Hippocampal formation (tissue), 2 donors: ENCODE measurements at places on chromosomes 1 and 21.

DNA sequence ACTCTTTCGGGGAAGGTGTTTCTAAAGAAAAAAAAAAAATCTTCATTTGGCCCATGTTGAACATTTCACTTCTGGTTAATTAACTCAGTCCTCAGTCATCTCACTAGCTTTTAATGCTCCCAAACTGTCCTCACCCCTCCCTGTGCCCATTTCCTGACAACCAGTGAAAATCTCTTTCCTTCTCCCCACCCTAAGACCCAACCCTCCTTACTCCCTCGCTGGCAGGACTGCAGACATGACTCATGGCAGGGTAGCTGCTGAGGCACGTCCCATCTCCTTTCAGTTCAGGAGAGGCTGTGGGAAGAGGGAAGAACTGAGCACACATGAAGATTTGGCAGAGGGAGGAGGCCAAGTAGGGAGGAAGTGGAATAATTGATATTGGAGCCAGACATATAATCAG is 12.6 kb downstream of the PKP1 start:
- no peak for DNase-seq

DNA sequence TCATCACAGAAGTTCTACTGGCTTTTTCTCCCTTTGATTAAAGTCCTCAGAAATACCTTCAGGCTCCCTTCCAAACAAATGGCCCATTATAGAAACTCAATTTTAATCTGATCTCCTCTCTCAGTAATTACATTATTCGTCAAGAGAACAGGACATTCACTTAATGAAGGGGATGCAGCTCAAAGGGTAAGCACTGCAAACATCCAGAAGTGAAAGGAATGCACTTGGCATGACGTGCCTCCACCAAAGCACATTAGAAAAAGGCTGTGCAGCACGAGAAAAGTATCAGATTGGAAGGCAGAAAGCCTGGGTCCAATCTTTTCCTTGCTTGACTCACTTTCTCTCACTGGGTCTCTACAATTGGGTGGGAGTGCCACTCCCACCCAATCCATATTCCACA is 222.6 kb upstream of the BEND5 start:
- DNase-seq: no peak

DNA sequence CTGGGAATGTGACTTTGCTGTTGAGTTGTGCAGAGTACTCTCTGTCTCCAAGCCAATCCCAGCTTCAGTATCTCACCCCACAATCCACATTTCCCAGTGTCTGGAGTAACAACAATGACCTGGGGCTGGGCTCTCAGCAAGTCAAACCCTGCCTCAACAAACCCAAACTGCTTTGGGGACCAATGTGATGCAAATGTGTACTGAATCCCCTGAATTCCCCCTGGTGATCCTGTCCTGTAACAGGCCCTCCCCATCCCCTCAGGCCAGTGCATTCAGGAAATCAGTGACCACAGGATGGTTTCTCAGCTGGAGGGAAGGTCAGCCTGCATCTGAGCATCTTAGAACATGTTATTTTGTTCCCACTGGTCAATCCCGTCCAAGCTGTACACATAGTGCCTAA is 36.7 kb upstream of the HAO2 start:
- DNase-seq: no peak

GRCh38 chr1:22872981-22873664 is 99.5 kb downstream of the LACTBL1 start:
- no peak for DNase-seq

GRCh38 chr1:32350785-32351398 is 11.4 kb downstream of the FAM229A start:
- DNase-seq: peak; percentile 66

GRCh38 chr1:18960409-18960808 is 3.9 kb upstream of the IFFO2 start:
- no peak for DNase-seq

- no peak for DNase-seq
Observed at GRCh38 chr1:58812468-58812867, 28.6 kb upstream of the JUN start.

DNA sequence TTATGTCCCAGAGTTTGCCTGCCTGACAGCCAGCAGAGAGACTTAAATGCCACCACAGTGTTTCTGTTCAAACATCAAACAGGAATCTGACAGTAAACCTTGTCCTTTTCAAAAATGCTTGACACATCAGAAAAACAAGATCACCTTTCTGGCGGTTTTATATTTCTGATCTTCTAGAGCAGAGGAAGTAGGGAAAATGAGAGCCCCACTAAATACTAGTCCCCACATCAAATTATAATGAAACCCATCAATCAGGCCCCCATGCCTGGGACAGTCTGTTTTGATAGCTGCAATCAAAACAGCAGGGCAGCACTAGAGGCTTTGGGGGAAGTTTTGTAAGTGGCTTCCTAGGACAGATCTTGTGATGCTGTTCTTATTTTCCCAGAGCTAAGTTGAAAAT is 129.3 kb downstream of the CNIH3 start:
- DNase-seq: no peak

GRCh38 chr1:230028602-230029223 is 38.3 kb upstream of the GALNT2 start:
- no peak for DNase-seq

DNA sequence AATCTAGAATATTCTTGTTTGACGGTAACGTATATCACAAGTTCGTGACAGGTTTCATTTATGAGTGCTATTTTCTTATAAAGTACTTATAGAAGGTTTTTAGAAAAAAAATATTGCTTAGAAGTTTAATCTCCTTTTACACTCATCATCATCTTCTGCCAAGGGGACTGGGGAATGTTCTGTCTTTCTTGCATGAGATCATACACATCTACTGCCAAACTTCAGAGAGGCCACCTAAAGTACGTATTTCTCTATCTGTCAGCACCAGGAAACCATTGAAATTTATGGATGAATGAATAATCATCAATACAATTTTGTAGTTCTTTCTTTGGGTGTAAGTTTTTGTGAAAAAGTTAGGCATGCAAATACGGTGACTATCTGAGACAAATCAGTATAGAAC is 245.8 kb downstream of the SPATA17 start:
- no peak for DNase-seq

DNA sequence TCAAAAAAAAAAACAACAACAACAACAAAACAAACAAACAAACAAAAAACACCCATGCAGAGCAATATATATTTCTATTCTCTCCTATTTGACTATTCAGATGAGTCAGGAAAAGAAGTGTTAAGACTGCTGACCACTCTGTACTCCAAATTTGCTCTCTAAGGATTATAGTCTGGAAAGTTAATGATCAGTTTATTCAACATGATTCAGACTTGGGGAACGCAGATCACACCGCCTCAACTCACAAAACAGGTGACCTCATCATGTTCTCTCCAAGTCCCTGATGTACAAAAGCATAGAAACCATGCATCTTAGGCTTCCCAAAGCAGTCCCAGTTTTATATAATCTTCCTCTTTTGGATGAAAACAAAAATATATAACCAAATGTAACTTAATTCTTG is 51.9 kb upstream of the PRRC2C start:
- DNase-seq: no peak

DNA sequence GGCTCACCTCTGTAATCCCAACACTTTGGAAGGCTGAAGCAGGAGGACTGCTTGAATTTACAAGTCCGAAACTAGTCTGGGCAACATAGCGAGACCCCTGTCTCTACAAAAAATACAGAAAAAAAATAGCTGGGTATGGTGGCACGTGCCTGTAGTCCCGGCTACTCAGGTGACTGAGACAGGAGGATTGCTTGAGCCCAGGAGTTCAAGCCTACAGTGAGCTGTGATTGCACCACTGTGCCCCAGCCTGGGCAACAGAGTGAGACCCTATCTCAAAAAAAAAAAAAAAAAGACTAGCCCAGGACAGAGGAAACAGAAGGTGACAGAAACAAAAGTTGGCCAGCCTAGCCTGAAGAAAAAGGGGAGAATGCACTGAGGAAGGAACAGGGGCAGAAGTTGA is 21.2 kb downstream of the ARMH1 start:
- DNase-seq: no peak

DNA sequence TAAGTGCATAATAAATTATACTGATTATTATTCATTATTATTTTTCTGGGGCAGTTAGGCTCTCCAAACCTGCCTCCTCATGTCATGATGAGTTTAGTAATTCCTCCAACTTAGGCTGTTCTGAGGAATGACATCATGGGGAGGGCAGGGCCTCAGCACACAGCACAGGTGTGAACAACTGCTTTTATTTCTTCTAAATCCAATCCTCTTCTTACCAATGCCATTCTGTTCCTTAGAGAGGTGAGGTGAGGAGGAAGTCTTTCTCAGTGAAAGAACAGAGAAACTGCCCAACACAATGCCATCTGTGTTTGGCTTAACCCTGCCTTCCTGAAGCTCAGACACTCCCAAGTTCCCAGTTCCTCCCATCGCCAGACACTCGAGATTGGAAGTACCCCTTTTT is 45.4 kb upstream of the WASF2 start:
- DNase-seq: no peak

- DNase-seq: no peak
Observed at GRCh38 chr1:26610781-26611180, 81.2 kb downstream of the RPS6KA1 start.

GRCh38 chr1:218200979-218201378 is 84.1 kb upstream of the RRP15 start:
- no peak for DNase-seq

DNA sequence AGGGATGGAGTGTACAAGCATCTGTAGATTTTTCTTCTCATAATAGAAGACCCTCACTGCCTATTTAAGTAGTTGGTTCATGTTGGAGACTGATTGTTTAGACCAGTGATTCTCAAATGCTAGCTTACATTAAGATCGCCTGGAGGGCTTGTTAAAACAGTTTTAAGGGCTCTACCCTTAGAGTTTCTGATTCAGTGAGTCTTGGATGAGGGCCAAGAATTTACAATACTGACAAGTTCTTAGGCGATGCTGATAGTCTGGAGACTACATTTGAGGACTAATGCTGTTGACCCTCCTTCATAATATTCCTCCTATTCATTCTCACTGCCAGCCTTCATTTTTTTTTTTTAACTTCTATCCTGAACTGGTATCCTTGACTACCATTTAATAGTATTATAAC is 15.2 kb upstream of the AGO3 start:
- no peak for DNase-seq

DNA sequence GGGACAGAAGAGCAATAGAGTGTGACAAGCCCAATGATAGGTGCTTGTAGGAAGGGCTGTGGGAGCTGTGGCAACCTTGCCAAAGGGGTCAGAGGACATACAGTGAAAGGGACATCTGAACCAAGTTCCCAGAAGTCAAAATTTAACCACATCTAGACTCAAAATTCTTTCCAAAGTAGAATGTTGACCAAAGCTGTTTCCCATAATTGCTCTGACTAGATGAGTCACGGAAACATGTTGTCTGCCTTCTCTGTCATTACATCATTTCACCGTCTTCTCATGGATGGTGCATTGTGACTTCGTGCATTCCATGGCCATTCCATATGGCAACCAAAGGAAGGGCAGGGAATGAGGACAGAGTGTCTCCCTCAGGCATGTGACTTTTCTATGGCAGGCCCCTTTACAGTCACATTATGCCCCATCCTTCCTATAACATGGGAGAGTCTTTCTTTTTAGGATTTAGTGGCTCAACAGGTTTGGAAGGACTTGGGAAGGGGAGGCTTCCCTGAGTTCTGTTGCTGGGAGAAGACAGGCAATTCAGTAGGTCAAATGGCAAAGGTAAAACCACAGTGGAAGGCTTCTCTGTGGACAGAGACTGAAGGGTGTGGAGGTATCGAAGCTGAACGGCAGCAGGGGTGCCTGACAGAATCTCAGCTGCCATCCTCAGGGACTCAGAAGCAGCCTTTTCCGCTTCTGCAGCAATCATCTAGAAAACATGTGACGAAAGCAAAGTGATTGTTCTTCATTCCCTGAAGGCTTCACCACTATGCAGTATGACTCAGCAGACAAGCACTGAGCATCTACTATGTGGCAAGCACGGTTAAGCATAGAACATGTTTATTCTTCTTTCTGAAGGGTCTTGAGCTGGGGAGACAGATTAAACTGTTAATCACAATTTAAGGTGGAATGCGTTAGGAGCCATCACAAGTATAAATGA is 24.7 kb downstream of the NPHS2 start:
- DNase-seq: no peak
